ENCODE measurements at places on chromosomes 3 and 15.

DNA sequence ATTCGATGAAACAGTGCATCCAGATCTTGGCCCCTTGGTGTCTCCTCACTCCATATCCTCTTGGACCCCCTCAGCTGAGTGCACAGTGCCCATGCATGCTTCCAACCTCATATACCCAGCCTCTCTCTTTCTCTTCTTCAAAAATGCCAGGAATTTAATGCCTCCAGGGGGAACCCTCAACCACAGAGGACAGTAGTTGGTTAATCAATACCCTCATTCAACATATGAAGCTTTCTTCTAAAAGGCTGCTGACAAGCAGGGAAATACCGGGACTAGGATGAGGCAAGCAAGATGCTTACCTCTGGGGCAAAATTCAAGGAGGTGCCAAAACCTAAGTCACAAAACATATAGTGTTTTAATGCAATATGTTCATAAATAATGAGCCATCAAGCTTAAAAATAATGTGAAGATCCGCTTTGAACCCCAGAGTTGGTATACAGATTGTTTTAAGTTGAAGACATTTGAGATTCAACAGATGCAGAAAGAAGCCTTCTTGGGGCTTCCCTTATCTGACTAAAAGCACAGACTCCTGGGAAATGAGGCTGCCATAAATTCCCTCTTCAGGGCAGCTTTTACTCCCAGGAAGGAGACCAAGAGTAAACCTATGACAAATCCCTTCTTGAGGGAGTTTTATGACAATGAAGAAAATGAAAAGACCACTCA, 48.2 kb upstream of the FHIT start:
- no peak for DNase-seq

DNA sequence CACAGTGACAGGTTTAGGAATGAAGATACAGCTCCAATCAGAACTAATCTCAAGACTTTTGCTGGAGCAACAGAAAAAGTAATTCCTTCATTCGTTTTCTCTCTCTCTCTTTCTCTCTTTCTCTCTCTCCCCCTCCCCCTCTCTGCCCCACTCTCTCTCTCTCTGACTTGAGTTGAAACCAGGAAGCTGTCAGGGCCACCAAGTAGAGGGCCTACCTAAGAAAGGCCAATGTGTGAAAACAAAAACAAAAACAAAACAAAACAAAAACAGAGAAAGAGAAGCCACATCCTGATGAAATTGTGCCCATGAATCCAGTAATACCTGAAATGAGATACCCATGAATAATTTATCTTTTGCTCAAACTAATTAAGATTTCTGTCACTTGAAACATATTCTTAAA, 72.9 kb downstream of the ATP8B4 start:
- no peak for DNase-seq

GRCh38 chr3:56870436-56870835, 68.7 kb upstream of the ARHGEF3 start:
- no peak for DNase-seq

DNA sequence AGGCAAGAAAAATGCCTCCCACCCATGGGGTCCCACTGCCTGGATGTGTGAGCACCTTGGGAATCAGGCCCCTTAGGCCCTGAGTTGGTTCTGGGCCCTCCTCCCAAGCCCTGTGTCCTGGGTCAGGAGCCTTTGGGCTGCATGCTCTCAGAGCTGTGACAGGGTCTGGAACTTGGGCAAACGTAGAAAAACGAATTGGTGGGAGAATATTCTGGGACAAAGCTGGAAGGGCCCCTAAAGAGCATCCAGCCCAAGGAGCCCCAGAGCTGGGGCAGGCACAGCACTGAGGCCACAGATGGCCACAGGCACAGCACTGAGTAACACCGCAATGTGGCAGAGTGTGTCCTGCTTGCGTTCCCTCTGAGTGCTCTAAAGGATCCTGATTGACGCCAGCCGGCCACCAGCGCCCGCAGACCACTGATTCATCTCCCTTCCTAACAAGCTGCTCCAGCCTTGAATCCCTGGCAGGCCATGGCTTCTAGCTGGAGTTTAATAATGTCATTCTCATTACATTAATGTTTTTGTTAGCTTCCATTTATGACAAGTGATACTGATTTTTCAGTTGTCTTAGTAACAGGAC, 18.6 kb upstream of the SEC13 start:
- no peak for DNase-seq

- DNase-seq = no peak
Observed at GRCh38 chr3:185066251-185066650, 86.6 kb downstream of the C3orf70 start.

DNA sequence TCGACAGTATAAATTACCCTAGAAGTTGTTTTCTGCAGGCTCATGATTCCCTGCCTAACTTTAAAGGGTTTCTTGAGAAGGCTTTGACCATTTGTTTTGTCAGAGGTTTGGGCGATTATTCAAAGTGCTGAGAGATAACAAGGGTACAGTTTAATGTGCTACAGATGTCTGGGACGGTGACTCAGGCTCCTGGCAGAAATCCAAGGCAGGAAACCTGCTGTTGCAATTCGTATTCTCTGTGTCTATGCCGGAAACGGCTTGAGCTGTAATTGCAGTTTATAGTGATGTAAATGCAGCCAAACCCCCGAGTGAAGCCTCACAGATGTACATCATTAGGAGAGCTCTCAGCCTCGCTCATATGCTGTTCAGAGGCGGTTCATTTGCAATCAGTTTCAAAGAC, 65.6 kb downstream of the SYNPR start:
- DNase-seq = peak; percentile 91

DNA sequence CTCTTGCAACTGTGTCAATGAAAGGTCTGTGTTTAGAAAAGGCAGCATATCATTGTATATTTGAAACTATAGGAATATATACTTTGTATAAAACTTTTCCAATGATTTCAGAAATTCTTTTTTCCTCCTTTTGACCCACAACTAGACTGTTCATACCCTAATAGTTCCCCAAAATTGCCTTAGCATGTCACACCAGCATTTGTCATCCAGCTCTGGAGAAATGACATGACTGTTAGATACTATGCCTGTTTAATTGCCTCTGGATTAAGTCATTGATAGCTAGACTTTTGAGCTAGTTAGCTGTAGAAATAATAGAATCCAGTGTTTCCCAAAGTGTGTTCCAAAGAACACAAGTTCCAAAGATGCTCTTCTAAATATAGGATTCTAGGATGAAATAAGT, 32.4 kb downstream of the B3GALNT1 start:
- no peak for DNase-seq

DNA sequence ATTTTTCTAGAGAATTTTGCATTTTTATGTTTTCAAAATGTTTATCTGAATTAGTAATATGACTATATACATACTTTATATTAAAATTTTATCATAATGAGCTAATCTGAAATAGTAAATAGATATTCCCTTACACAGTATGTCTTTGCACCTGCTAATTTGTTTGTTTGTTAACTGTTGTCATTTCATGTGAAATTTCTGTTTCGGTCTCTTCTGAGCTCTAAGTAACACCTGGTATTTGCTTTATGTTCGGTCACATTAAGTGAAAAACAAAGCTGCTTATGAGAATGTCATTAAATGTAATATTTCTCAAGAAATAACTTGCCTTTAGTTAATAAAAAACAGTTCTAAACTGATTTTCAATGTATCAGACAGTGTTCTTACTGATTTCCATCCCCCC, 61.1 kb downstream of the FNDC3B start:
- DNase-seq = no peak

- DNase-seq = no peak
Observed at GRCh38 chr3:55527361-55527760, 40.3 kb upstream of the WNT5A start.

DNA sequence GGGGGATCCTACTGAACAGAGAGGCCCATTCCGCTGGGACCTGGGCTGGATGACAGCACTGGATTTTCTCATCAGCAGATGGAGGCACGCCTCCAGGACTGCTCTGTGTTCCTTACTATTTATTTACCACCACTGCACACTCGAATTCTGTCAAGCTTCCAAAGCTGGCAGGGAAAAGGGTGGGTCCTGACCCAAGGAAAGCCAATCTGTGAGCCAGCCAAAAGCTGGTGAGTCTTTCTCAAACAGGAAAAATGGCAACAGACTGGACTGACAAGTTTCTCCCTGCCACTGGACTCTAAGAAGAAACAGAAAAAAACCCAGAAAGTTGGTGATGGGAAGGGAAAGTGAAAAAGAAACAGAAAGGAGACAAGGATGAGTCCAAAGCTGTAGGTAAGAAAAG, 37.8 kb downstream of the CD47 start:
- DNase-seq = no peak

GRCh38 chr3:23494967-23495366, 291.8 kb downstream of the UBE2E2 start:
- no peak for DNase-seq

DNA sequence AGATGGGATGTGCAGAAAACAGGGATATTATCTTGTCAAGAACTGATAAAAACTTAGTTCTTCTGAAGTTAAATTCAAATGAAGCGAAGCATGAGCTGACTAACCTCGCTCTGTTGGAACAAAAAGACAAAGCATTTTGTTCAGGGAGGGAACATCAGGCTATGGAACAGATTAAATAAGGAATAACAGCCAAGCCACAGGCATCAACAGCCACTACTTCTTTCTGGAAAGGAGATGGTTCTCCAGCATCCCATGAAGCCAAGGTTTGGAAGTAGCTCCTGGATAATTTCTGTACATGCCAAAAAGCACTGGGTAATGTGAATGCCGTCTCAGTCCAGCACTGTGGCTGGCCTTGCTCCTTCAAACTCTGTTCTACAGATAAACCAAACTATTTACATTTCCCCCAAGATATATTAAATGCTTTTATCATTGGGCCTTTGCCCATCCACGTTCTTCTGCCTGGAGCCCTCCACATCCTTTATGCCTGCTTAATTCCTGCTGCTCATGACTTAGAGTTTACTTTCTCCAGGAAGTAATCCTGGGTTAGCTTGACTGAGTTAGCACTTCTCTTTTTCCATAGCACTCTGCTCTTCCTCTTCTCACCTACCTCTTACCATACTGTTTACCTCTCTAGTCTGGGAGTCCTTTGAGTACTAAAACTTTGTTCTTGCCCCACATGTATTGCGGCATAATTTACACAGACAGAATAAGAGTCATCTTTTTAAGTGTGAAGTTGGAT, 232.0 kb downstream of the CLSTN2 start:
- no peak for DNase-seq

GRCh38 chr15:31733424-31733823, 296.9 kb upstream of the CHRNA7 start:
- DNase-seq = no peak

All from NCI-H1092 (cell line).